Hematopoietic multipotent progenitor cell treated with erythropoietin and hydrocortisone succinate and interleukin-3 and kit ligand, for 15 days (in vitro differentiated cells): ENCODE measurements at places on chromosomes 16 and 17.
A peak's percentile ranks its signal among the peaks of the same experiment; 100 is the strongest.

GRCh38 chr17:15912416-15912955 is 32.4 kb upstream of the ADORA2B start:
- DNase-seq: no peak

GRCh38 chr17:13580790-13581189 is 20.9 kb downstream of the HS3ST3A1 start:
- no peak for DNase-seq

DNA sequence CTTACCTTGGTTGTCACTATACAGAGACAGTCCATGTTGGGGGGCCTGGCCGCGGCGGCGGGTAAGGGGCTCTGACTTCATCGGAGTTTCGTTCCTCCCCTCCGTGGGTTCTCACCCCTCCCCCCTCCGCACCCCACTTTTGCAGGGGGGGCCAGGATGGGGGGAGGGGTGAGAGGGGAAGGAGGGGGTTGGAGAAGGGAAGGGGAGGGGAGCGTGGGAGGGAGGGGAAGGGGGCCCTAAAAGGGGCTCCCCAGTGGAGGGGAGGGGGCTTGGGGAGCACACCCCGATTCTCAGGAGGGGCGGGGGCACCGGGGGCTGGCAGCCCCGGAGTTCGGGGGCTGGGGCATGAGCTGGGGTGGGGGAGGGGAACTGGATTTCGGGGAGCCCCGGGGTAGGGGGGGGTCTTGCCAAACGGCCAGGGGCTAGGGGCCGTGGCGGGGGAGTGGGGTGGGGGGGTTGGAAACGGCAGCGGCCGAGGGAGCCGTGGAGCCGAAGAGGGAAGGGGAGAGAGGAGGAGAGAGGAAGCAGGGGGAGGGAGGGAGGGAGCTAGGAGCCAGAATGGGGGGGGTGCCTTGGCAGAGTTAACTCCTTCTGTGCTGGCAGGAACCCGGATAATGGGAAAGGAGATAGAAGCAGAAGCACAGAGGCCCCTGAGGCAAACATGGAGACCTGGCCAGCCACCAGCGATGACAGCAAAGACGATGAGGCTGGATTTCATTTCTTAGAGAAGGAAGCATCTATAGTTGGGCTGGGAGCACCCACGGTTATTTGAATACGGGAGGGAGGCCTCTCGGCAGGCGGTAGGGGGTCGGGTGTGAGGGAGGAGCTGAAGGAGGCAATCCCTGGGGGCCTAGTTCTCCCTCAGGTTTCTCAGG is 2.3 kb downstream of the DLG4 start:
- no peak for DNase-seq

- DNase-seq: no peak
Measured at GRCh38 chr16:89890886-89891657, 17.7 kb downstream of the TCF25 start.

DNA sequence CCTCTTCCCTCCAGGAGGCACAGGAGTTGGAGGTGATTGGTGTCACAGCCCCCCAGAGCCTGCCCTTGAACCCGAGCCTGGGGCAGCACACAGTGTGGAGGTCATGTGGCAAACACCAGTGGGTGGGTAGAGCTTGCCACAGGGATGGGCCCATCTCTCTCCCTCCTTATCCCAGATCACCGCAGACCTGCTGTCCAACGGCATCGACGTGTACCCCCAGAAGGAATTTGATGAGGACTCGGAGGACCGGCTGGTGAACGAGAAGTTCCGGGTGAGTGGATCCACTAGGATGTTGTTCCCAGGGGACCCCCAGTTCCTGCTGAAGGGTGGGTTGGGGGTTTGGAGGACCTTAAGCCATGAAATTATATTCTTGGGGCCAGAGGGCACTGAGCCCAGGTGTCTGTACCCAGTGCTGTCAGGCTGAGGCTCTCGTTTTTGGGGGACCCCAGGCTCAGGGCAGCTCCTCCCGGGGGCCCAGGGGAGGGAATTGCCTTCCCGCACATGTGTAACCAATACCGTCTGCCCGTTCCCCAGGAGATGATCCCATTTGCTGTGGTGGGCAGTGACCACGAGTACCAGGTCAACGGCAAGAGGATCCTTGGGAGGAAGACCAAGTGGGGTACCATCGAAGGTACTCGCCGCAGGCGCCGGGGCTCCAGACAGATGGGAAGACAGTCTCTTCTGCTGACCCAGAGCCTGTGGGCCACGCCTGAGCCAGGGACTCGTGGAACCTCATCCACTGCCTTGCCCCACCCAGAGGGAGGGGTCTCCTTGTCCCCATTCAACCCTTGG is 351.9 kb downstream of the SEC14L1 start:
- DNase-seq: no peak

- DNase-seq: no peak
Measured at GRCh38 chr17:6392609-6393350, 42.1 kb downstream of the AIPL1 start.

DNA sequence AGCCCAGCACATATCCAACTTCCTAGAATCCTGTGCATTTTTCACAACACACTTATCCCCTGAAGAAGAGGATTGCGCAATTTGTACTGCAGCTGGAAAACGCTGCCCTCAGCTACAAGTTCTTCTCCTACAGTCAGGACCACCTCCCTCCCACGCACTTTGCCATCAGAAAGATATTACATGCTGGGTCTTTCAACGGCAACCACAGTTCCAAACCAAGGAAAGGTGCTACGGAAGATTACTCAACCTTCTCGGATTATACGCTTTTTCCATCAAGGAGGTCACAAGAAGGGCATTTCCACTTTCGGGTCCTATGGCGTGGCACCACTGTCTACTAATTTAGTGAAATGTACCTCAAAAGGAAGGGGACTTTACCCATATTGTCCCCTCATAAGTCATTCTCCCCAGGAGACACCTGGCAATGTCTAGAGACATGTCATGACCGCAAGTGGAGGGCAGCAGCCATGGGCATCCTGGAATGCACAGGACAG is 35.2 kb downstream of the USP7 start:
- DNase-seq: no peak

DNA sequence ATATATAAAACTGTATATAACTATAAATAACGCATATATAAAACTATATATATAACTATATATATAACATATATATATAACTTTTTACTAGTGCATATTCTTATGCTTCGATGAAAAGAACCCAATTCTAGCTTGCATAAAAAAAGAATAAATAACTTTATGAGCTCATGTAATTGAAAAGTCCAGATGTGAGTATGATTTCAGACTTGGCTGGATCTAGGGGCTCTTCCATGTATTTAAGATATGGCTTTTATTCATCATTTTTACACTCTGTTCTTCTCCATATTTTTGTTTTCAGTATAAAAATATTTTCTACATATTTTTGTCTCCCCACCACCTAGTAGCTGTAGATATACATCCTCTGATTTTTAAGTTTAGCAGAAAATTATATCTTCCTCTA is 417.5 kb downstream of the CDH11 start:
- DNase-seq: no peak

GRCh38 chr17:42674755-42675347 is 1.9 kb downstream of the PLEKHH3 start:
- DNase-seq: no peak

DNA sequence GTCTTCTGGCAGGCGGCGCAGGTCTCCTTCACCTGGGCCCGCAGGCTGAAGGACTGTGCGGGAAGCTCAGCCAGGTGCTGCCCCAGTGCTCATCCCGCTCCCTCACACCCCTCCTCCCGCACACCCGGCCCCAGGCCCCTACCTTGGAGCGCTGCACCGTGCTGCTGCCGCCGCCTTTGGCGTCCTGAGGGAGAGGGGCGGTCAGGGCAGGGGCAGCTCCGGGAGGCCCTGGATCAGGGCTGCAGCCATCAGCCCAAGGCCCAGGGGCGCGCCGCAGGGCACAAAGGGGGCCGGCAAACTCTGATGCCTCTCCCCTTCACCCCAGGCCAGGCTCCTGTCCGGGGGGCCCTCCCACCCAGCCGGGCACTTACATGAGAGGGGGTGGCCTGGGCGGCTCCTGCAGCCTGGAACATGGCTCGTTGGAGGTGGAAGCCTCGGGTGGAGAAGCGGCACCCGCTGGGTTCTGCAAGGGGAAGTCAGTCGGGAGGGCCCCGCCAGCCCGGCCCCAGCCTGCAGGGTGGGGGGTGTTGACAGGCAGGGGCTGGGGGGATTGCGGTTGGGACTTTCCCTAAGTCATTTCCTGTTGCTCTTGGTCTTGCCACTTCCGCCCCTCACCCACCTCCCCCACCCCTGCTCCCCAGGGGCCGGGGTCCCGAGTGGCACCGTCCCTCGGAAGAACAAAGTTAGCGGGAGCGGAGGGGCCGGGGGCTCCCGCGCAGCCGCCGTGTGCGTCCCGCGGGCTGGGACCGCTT is 863 bp downstream of the LIMD2 start:
- no peak for DNase-seq

DNA sequence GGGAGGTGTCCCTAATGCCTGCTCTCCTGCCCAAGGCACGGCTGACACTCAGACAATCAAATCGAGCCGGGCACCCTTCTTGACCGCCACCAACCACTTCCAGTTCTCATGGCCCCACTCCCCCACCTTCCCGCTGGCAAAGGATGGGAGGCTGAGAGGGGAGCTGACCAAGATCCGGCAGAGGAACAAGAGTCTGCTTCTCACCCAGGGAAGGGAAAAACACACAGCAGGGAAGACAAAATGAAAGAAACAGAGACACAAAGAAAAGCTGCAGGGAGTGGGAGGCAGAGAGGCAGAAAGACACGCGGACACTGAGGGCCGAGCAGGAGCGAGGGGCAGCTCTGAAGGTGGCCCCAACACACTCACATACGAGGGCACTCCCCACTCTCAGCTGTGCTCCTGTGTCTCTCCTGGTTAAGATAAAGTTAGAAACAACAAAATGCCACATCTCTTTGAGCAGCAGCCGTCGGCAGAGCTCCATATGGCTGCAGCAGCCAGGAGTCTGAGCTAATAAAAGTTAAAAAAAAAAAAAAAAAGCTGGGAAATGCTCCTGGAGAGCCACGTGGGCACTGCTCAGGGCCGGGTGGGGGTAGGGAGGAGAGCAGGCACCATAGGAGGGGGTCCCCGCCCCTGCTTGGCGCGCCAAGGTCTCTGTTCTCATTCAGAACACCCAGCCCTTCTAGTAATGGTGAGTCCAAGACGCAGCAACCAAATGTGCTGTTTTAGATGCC is 7.4 kb downstream of the LRRC75A start:
- DNase-seq: no peak

GRCh38 chr16:8614435-8615029 is 7.0 kb upstream of the METTL22 start:
- no peak for DNase-seq

DNA sequence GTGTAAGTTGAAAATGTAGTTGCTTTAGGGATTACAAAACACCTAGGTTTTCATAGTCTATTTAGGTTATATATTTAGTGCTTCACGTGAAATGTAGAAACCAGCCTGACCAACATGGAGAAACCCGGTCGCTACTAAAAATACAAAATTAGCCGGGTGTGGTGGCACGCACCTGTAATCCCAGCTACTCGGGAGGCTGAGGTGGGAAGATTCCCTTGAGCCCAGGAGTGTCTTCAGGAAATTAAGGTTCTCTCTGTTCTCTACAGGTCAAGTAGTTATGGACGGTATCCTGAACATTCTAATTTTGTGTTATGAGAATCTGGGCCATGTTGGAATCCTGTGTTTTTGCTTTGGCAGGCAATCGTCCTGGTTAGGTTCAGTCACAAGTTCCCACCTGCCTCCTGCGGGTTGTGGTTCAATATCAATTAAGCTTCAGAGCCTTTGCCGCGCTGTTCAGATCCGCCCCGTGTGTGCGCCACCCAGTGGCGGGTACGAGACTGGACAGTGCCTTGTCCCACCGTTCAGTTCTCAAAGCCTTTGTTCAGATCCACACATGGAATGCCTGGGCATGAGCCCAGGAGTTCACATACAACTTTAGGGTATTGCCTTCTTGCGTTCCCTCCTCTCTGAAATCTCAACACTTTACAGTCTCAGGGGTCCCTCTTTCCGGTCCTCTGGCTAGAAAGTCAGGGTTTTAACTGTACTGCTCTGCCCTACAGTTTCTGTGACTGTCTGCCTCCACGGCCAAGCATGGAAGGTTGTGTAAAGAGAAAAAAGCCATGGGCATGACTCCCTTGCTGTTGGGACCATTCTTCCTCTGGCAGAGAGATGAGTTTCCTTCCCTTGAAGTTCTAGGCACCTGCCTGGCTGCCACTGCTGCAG is 41.7 kb downstream of the HEATR6 start:
- DNase-seq: peak; percentile 70

DNA sequence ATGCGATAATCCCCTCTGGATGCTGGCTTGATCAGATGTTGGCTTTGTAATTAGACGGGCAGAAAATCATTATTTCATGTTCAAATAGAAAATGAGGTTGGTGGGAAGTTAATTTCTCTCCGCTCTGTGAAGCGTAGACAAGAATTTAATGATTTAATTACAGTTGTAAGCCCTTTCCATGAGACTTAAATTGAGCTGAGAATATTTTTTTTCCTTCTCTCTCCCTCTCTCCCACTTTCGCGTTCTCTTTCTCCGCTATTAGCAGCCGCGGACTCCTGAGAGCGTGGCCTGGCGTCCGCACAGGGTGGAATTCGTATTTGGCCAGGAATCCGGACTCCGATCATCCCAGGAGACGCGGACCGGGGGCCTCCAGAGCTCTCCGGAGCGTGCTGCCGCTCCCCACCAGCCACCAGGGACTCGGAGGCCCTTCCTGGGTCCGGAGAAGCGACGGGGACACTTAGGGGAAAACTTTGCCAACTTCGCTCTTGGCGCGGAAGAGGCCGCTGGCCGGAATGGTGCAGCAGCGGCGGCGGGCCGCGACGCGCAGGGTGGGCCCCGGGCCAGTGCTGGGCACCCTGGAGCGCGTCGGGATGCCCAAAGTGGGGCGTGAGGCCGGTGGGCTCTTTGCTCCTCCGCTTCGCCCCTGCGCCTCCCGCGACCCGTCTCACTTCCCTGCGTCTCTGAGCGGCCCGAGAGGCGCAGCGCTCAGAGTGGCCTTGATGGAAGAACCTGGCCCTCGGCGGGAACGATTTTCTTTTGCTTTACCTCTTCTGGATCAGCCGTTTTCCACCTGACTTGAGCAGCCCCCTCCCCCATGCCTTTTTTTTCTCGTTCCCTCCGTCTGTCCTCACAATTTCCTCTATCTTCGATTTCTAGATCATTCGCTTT is 3.6 kb upstream of the IRX3 start:
- no peak for DNase-seq

- DNase-seq: peak; percentile 13
Measured at GRCh38 chr17:68248891-68249290, 1.0 kb downstream of the AMZ2 start.

GRCh38 chr16:85081038-85081437 is 31.2 kb downstream of the CIBAR2 start:
- DNase-seq: no peak
